ENCODE measurements at places on chromosomes 5 and 9. TPM values are rescaled to one million over a fixed set of nuclear protein-coding genes. Genes with fewer than 3 reads are reported as not detected.

The C9orf50 gene
- total RNA-seq: not detected

The CCNJL gene
- 0.33 TPM for total RNA-seq

The NMRK1 gene
- 61.9 TPM for total RNA-seq

The C1QTNF3 gene
- 5.4 TPM for total RNA-seq

The PCDHB11 gene
- not detected for total RNA-seq

The TARS1 gene
- 41.5 TPM for total RNA-seq

The AK8 gene
- not detected for total RNA-seq

The FOXD4L3 gene
- total RNA-seq: not detected

The GABRP gene
- total RNA-seq: not detected

The YTHDC2 gene
- total RNA-seq: 40.8 TPM

The HSPB3 gene
- not detected for total RNA-seq

The GPSM1 gene
- total RNA-seq: 9.5 TPM

The MCIDAS gene
- not detected for total RNA-seq

The SPINK7 gene
- total RNA-seq: not detected

The IFNK gene
- not detected for total RNA-seq

The TMEM174 gene
- not detected for total RNA-seq

The FAM81B gene
- not detected for total RNA-seq

The STPG3 gene
- not detected for total RNA-seq

The ANKDD1B gene
- total RNA-seq: 0.28 TPM

The CNTFR gene
- not detected for total RNA-seq

The DMRT1 gene
- total RNA-seq: not detected

The HTR4 gene
- not detected for total RNA-seq

The CORO2A gene
- 10.8 TPM for total RNA-seq

The EIF4E1B gene
- not detected for total RNA-seq

The F2RL1 gene
- total RNA-seq: 1.7 TPM

Data from T-cell (primary cell).